ENCODE measurements at places on chromosomes 1 and 21.

GRCh38 chr1:159663552-159663951 is 50.8 kb downstream of the CRP start:
- DNase-seq, result no peak

- no peak for DNase-seq
Observed at GRCh38 chr21:44943686-44944550, 4.1 kb downstream of the SLX9 start.

DNA sequence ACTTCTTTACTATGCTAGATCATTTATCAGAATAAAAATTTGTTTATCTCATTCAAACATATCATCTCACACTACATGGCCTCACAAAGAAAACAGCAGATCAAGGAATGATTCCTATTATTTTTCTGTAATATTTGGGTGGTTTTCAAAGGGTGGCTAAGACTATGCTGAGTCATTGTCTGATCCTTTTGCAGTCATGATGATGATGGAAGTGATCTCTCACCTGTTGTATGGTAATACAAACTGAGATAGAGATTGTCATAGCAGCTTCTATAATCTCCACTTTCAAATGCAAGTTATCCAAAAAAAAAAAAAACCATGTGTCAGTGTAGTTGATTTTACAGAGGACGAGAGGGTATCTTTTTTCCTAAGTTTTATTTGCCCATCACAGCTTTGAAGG is 37.2 kb upstream of the GBP5 start:
- no peak for DNase-seq

DNA sequence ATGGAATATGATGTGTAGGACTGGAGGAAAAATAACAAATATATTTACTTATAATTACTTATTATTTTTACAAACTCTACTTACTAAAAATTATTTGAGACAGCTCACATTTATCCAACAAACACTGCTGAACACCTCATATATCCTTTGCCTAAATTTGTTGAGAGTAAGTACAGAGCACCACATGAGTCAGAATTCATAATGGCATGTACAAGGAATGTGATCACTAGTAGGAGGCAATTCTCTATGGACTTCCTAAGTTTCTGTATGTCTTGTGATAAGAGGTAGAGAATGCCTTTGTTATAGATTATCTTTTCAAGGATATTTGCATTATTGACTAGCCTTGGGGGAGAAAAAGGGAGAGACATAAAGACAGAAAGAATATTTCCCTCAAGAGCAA is 8.2 kb upstream of the ST6GALNAC3 start:
- DNase-seq, result no peak

DNA sequence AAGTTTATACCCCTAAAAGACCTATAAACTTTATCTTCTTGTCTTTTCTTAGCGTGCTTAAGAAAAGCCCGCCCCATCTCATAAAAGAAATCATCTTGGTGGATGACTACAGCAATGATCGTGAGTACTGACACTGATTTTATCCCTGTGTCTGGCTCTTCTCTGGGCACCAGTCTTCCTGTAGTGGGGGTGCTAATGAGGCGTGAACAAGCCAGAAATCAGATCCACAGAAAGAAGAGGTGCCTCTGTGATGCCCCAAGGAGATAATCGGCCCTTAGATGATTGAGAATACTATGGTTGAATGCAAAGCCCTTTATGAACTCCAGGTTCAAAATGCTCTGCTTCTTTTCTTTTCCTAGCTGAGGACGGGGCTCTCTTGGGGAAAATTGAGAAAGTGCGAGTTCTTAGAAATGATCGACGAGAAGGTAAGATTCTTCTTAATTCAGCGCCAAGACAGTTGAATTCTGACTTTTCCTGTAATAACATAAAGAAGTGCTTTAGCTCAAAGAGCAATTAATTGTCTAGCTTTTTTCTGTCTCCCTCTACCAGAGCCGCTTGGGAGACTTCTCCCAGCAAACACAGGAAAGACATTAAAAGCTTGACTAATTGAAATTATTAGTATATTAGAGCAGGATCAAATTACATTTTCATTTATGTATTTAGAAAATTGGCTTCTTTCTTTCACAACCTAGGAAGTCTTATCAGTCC is 169.4 kb downstream of the GALNT2 start:
- no peak for DNase-seq

GRCh38 chr1:66282343-66282852 is 251.6 kb upstream of the SGIP1 start:
- DNase-seq, result no peak

DNA sequence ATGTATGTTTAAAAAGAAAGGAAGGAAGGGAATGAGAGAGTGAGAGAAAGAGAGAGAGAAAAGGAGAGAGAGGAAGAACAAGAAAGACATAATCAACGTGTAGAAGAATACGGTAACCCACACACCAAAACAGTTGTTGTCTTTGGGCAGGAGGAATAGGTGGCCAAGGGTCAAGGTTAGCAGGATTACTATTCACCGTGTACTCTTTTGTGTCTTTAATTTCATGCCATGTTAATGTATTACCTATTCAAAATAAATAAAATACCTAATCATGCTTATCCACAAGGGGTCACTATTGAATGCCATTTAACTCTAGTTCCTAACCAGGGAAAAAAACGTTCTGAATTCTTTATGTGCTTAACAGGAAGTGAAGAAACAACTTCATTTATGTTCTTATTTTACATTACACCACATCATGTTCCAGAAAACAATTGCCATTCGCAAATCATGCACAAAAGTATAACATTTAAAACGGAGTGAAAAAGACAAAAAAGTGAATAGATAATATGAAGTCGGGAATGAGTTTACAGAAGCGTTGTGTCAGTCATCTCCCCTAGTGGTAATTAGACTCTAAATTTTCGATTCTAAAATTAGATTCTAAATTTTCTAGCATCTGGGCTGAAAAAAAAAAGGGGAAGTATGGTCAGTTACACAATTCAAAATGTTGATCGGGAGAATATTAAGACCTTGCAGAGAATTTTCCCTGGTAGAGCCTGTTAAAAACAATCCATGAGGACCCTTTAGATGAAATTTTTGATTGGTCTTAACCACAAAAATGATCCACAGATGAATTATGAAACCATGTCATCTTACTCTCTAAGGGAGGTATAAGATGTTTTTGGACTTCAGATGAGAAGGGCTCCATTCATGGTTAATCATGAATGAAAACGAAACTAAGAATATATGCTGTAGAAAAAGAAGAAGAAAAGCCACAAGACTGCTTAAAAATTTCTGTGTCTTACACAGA is 700 bp upstream of the KMO start:
- no peak for DNase-seq

GRCh38 chr1:205927247-205927646 is 16.0 kb downstream of the SLC26A9 start:
- no peak for DNase-seq

DNA sequence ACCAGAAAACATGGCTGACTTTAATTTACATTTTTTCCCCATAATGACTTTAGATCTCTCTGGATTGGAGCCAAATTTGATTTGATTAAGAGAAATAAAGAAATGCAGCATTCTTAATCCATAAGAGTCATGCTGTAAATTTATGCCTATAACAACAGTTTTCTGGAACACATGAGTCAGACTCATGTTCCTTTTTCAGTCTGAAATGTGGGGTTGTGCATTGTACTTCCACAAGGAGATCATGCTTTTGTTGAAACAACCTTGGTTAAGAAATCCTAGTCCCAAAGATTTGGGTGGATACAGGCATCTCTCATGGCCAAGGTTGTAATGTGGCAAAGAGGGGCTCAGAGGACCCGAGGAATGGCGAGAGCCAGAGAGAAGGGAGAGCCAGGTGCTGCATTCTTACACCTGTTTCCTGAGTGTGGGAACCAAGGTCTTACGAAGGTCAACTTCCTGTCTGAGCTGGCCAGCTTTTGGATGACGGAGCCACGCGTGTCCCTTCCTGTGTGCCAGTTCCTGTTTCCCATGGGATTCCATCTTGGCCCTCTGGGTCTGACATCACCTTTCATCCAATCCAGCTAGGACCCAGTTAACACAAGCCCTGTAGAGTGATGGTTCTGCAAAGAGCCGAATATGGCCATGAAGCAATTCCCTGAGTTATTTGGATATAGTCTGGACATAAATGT is 23.1 kb downstream of the CLDN14 start:
- no peak for DNase-seq

GRCh38 chr21:31667132-31667531 is 7.6 kb downstream of the SOD1 start:
- DNase-seq, result no peak

DNA sequence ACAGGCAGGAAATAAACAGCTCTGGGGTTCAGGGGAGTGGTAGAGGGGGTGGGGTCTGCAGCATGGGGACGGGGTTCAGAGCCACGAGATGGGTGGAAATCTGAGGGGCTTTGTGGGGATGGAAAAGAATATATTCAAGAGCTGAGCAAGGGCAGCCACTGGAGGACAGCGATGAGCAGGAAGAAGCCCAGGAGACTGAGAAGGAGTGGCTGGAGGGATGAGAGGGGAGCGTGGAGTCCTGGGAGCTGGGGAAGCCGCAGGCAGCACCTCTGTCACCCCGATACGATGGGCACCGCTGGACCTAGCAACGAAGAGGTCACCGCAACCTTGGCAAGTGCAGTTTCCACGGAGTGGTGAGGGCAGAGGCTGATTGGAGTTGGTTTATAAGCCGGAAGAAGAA is 10.0 kb upstream of the KCNAB2 start:
- DNase-seq, result no peak

GRCh38 chr1:176801514-176802020 is 338.6 kb downstream of the PAPPA2 start:
- no peak for DNase-seq

DNA sequence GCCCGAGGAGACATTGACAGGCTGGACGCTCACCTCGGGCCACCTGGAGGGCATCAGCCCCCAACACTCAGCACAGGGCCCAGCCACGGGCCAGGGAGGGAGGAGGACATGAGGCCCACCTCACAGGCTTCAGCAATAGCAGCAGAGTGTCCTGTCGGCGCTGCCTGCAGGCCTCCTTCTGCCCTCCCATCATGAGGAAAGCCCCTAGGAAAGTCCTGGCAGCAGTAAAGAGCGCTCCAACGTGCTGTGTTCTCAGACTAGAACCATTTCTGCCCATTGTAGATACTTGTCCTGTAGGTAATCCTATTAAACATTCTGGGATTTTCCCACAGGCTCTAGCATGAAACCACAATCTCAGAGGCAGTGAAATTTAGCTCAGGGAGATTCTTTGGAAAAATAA is 62.0 kb upstream of the GALNT2 start:
- DNase-seq, result no peak

DNA sequence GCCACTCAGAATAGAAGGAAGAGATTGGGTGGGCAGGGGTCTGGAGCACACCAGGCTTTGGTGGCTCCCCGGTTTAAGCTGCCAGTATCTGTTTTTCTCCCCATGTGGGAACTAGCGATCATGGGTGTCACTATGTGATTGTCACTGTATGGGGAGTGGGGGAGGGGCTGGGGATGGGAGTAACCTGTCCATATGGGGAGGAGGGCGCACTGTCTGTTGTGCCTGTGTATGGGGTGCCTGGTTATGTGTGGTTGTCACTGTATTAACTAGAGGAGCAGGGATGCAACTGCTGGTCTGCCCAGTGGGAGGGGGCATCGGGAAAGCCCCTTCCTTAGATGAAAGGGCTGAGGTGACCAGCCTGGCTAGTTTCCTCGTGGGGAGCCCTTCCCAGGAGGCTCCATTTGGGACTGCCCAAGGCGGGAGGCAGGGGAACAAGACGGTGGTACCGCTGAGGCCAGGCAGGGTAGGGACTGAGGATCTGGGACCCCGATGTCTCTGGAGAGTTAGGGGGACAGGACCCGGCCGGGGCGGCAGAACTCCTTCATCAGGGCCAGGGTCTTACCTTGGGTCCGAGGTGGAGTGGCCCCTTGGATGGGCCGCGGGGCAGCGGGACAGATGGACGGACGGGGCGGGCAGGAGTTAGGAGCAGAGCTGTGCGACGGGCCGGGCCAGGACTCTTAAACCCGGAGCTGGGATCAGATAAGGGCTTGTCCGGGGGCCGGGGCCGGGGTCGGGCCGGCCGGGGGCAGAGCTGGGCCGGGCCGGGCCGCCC is at the start of gene KCNJ10:
Gene KCNJ10 (minus strand): TSS at position 701 of the 772 bp plus-strand sequence. CDS start 27,628 bp downstream, outside the sequence.
- DNase-seq, result no peak
